Progenitor cell of endocrine pancreas (in vitro differentiated cells): ENCODE measurements at places on chromosomes 1 and 21.

DNA sequence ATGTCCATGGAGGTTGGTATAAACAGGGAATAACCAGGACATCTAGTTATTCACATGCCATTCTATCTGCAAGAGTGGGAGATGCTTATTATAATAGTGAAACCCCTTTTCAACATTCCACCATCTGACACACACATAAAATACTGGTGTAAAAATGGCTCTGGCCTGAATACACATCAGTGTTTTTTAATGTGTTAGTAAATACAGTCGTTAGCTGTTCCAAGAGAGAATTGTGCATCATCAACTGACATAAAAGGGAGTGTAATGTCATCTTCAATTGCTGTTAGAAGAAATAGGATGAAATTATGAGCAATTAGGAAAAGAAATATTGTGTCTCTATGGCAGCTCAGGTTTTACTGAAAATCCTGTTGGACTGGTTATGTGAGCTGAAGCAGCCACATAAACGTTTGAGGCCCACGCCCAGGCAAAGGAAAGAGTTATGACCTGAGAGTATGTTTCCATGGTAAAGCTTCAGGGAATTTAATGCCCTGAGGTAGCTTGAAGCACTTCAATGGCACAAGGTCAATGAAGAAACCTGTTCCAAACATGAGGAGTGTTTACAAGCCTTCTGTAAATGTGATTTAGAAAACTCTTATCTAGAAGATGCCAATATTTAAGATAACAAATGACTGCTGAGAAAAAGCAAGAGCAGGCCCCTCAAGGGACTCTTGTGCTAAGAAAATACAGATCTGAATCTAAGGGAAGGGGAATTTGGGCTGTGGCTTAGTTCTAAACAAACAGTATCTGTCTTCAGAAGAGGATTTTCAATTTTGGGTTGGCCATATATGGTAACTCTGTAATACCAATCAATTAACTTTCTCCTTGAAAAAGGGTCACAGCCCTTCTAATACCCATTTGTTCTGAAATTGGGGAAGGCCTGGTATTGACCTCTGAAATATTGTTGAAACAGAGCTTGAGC lies 384.3 kb downstream of the SEC16B start:
- peak overlapping the region; percentile 85 for H3K27ac ChIP-seq
- DNase-seq = no peak
- peak overlapping the region; percentile 31 for H3K4me3 ChIP-seq
- peaks cover 39% of the 10 kb centered on the region for H3K4me1 ChIP-seq

DNA sequence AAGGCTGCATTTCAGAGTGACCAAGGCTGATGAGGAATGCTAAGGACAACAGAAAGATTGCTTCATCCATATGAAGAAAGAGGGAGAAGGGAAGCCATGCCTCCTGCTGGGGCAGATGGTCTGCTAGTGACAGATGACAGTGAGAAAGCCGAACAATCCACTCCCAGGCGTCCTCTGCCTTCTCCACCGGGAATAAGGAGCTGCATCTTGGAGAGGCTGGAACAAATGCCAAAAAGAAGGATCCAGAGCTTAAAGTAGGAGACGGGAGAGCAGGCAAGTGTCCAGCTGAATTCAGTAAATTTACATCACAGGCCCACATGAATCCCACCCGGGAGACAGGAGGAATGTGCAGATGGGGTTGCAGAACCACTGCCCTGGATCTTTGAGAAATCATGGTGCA lies 33.4 kb downstream of the DDX20 start:
- H3K4me3 ChIP-seq = no peak overlapping the region
- DNase-seq = no peak
- H3K27ac ChIP-seq = no peak overlapping the region
- peaks cover 3% of the 10 kb centered on the region for H3K4me1 ChIP-seq

GRCh38 chr1:155205969-155206593 lies 1.6 kb downstream of the THBS3 start:
- no peak overlapping the region for H3K27ac ChIP-seq
- no peak overlapping the region for H3K4me3 ChIP-seq
- no peaks in the 10 kb centered on the region for H3K27me3 ChIP-seq
- no peak for DNase-seq
- H3K4me1 ChIP-seq = peaks cover 19% of the 10 kb centered on the region

DNA sequence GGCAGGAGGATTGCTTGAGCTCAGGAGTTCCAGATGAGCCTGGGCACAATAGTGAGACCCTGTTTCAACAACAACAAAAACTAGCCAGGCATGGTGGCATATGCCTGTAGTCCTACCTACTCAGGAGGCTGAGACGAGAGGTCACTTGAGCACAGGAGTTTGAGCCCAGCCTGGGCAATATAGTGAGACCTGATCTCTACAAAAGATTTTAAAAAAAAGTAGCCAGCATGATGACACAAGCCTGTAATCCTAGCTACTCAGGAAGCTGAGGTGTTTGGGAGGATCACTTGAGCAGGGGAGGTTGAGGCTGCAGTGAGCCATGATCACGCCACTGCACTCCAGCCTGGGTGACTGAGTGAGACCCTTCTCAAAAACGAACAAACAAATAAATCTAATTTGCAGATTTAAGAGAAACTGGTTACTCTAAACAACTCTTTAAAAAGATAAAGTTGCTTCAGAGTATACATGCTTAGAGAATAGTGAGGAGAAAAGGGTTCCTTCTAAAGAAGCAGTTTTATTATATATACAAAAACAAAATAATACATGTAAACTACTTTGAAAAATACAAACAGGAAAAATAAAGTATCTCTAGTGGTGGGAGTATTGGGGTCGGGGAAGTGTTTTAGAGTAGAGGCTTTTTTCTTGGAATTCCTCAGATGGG lies 88.4 kb downstream of the ADCY10 start:
- no peak for DNase-seq
- peak overlapping the region; percentile 41 for H3K27ac ChIP-seq
- peaks cover 22% of the 10 kb centered on the region for H3K4me1 ChIP-seq
- no peak overlapping the region for H3K4me3 ChIP-seq

DNA sequence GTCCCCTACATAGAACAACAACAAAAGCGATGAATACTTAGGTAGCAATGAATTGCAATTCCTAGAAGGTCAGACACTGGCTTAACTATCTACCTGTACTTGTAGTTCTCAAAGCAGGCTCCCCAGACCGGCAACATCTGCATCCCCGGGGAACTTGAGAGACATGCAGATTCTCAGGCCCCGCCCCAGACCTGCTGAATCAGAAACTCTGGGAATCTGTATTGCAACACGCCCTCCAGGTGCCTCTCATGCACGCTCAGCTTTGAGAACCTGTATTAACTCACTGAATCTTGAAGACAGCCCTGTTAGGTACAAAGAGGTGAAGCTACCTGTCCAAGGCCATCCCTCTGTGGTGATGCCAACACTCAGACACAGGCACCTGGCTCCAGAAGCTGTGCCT lies 128.1 kb downstream of the KAZN start:
- peaks cover 5% of the 10 kb centered on the region for H3K4me1 ChIP-seq
- peaks cover 2% of the 10 kb centered on the region for H3K36me3 ChIP-seq

DNA sequence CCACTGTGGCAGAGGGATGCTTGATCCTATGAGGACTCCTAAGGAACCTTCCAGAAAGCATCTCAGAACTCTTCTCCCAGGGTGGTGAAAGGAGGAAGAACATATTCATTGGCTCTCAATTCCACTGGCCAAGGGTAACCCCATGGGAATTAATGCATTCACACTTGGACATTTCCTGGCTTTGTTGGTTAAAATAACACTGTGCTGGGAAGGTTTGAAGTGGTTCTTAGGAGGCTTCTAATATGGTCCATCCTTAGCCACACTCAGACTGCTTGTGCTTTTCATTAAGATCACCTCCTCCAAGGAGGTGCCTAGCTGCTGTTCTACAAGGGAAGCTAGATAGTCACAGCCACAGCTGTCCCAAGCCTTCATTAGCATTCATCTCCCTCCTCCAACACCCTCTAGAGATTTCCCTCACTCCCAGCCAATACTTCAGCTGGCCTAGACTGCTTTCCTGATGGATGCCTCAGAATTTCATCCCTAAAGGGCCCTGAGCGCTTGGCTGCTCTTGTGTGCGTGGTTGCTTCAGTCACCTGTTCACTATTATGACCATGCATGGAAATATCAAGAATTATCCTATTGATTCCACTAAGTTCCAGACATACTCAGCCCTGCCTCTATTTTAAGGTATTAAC lies 544.4 kb downstream of the PLPP3 start:
- no peak overlapping the region for H3K27ac ChIP-seq
- no peak overlapping the region for H3K4me3 ChIP-seq
- no peak for DNase-seq

GRCh38 chr1:21143138-21143537 lies 33.6 kb downstream of the EIF4G3 start:
- peak overlapping the region; percentile 1 for H3K27ac ChIP-seq
- no peaks in the 10 kb centered on the region for H3K4me1 ChIP-seq
- H3K27me3 ChIP-seq = no peaks in the 10 kb centered on the region
- no peak overlapping the region for H3K4me3 ChIP-seq
- peaks cover 9% of the 10 kb centered on the region for H3K36me3 ChIP-seq

GRCh38 chr1:41728403-41729202 lies 190.1 kb downstream of the HIVEP3 start:
- no peaks in the 10 kb centered on the region for H3K4me1 ChIP-seq
- H3K27me3 ChIP-seq = peaks cover 24% of the 10 kb centered on the region

DNA sequence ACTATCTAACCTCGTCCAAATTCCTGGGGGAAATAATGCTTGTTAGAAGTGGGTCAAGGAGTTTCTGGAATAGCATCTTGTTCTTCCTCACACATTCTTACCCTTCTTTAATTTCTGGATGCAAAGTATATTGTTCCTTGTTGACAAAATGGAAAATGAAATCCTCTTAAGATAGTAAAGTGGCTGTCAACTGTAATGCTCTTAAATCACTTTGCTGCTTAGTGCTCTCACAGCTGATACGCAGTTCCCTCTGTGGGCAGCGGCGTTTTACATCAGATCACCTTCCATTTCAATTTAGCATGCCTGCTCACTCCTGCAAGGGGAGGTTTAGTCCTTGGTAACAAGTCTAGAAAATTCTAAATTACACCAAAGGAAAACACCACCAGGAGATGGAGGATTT lies 113.1 kb downstream of the DNM3 start:
- H3K27me3 ChIP-seq = no peaks in the 10 kb centered on the region
- DNase-seq = no peak
- H3K36me3 ChIP-seq = no peaks in the 10 kb centered on the region
- no peaks in the 10 kb centered on the region for H3K4me1 ChIP-seq
- no peak overlapping the region for H3K4me3 ChIP-seq
- no peak overlapping the region for H3K27ac ChIP-seq

DNA sequence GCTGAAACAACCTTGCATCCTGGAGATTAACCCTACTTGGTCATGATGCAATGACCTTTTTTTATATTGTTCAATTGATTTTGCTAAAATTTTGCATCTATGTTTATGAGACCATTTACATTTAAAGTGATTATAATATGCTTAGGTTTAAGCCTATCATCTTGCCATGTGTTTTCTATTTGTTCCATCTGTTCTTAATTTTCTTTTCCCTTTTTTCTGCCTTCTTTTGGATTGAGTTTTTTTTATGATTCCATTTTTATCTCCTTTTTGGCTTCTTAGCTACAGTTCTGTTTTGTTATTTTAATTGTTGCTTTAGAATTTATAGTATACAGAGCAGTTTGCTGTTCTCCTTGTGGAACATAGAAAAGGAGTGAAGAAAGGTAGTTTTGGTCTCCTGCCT lies 385.1 kb upstream of the USP24 start:
- no peak overlapping the region for H3K4me3 ChIP-seq
- H3K27ac ChIP-seq = no peak overlapping the region
- peaks cover 2% of the 10 kb centered on the region for H3K36me3 ChIP-seq
- no peak for DNase-seq
- H3K4me1 ChIP-seq = no peaks in the 10 kb centered on the region

- peaks cover 2% of the 10 kb centered on the region for H3K4me1 ChIP-seq
- H3K4me3 ChIP-seq = no peak overlapping the region
- H3K27me3 ChIP-seq = peaks cover 83% of the 10 kb centered on the region
- H3K36me3 ChIP-seq = no peaks in the 10 kb centered on the region
- DNase-seq = no peak
- no peak overlapping the region for H3K27ac ChIP-seq
Observed at GRCh38 chr1:34927316-34927715, 2.1 kb downstream of the DLGAP3 start.

DNA sequence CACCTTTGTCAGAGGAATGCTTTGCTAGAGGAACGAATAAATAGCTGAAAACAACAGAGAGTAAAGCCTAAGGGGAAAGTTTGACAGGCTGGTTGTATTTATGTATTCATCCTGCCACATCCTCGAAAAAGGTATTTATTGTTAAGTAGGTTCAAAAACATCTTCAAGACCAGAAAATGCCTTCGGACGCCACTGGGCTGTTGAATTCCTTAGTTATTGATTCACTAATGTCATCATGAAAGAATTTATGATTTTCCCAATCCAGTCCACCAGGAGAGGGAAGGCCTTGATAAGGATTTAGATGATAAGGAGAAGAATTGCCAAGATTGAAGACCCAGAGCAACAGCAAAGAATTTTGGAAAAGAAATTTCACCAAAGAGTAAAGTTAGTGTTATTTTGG lies 35.2 kb upstream of the MAB21L3 start:
- no peak overlapping the region for H3K4me3 ChIP-seq
- peaks cover 4% of the 10 kb centered on the region for H3K4me1 ChIP-seq
- no peak for DNase-seq

GRCh38 chr1:11379851-11380250 lies 99.1 kb upstream of the DISP3 start:
- no peak overlapping the region for H3K4me3 ChIP-seq
- peaks cover 22% of the 10 kb centered on the region for H3K27me3 ChIP-seq
- H3K4me1 ChIP-seq = no peaks in the 10 kb centered on the region

DNA sequence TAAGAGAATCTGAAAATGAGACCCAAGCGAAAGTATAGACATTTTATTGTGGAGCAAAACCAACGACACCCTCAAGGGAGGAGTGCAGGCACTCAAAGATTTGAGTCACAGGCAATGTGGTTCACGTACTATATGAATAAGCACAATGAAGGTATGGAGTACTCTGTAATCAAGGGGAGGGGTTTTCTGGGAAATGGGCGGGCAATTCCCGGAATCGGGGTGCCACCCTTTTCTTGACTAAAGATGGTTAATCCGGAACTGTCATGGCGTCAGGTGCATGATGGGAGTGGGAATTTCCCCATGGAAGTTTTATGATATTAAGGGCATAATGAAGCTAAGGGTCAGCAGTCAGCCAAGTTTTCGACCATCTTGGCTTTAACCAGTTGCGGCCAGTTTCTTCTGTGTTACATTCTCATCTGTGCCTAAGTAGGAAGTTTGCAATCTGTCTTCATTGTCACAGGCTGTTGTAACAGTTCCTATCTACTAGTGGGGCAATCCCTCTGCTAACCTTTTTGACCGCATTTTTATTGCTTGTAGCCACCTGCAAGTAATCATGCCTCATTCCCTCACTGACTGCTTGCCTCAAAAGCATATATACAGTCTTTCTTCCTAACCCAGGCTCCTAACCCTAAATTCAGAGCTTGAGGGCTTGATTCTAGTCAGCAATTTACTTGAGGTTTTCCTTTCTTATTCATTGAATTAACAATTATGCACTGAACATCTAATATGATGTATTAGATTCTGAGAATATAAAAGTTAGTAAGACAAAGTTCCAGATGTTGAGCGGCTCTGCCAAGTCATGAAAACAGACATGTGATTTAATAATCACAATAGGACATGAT lies 775 bp upstream of the AIM2 start:
- H3K4me1 ChIP-seq = no peaks in the 10 kb centered on the region
- no peaks in the 10 kb centered on the region for H3K27me3 ChIP-seq
- H3K36me3 ChIP-seq = no peaks in the 10 kb centered on the region
